ENCODE measurements at places on chromosomes 7 and 10.
A peak's percentile ranks its signal among the peaks of the same experiment; 100 is the strongest.

GRCh38 chr10:1058017-1058416 is 1.8 kb downstream of the WDR37 start:
- DNase-seq: no peak

DNA sequence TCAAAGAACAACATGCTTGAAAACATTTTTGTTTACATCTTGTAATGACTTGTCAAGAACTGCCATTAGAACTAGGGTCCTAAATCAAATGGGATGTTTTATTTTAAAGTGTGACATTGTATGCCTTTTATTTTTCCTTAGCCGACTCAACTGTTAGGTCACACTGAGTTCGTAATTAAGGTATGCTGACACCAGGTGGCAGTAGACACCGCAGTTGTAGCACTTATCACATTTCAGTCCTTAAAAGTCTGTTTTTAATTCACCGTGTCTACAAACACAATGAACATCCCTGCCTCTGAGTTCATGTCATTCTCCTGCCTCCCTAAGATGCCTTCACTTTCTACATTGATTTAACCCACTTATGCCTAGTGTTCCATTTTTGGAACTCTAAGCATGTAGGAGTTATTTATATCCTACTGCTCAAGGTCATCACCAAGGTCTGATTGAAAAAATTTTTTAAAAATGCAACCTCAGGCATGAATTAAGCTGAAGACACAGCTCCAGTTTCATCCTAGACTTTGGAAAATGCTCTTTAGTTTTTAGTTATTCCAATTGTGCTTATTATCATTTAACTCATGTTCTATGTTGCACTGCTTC is 186.1 kb downstream of the BMPER start:
- DNase-seq: no peak

- DNase-seq: no peak
Measured at GRCh38 chr7:153496257-153496656, 555.9 kb upstream of the DPP6 start.

DNA sequence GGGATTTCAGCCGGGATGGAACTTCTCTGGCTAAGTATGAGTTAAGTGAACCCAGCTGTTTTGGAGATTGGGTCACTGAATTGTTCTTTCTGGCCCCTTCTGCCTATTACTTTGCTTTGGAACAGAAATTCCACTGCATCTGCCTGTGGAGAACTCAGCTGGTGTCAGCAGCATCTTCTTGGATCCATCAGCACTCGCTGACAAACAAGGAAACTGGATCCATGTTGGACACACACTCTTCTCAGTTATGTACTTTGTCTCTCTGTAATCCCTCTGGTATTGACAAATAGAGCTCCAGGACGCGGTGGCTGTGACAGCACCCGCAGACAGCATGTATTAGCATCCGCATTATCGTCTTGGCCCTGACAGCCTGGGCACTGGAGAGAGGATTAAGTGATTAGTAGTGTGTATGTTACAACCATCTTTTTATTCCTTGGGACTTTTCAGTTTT is 73.0 kb upstream of the BMPER start:
- no peak for DNase-seq

DNA sequence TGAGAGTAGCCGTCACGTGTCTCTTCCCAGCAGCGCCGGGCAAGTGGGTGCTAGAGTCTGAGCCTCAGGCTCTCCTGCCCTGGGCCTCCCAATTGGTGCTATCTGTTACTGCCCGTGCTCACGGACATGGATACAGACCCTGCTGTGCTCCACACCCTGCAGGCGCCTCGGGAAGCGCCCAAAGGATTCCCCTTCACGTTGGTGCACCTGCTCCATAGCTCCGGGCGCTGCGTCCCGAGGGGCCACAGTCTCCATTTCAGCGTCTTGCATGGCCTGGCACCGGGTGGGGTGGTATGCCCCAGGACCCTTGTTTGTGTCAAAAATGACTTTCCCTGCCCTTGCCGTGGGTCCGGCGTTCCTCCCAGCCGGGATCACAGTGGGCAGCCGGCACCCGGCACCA is 13.8 kb upstream of the ZNF212 start:
- no peak for DNase-seq

GRCh38 chr10:28169525-28169924 is 133.3 kb downstream of the MPP7 start:
- DNase-seq: no peak

DNA sequence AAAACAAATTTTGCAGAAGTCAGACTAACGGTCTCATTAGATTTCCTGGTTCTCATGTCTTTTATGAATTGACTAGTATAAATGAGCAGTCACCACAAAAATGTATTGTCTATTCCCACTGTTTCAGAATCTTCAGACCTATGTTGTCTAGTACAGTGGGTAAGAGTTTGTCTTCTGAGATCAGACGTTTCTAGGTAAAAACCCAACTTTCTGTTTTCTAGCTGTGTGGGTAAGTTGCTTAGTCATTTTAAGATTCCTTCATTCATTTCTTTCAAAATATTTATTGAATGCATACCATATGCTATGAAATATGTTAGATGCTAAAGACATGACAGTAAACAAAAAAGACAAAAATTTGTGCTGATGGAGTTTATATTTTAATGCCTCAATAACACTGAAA is 156.3 kb downstream of the POLR1F start:
- DNase-seq: no peak

DNA sequence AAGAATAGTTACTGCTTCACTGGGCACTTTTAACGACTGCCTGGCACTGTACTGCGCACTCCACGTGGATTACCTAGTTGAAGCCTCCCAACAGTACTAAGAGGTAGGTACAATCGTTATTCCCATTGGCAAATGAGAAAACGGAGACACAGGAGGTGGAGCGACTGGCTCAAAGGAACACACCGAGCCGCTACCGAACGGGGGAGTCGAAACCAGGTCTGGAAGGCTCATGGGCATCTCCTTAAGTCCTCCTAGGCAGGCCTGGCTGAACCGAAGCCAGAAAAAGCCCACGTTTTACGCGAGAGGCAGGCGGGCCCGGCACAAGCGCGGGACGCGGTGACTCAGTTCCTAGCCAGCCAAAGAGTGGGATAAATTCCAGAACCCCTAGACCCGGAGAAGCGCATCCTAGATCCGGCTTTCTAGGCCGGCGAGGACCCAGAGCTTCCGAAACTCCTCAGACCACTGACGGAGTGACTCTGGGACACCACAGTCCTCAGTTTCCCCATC is 472 bp downstream of the PDAP1 start:
- DNase-seq: peak; percentile 25

GRCh38 chr7:75049817-75050216 is 23.8 kb downstream of the RCC1L start:
- no peak for DNase-seq

- no peak for DNase-seq
Measured at GRCh38 chr7:148623586-148624282, 33.2 kb downstream of the C7orf33 start.

DNA sequence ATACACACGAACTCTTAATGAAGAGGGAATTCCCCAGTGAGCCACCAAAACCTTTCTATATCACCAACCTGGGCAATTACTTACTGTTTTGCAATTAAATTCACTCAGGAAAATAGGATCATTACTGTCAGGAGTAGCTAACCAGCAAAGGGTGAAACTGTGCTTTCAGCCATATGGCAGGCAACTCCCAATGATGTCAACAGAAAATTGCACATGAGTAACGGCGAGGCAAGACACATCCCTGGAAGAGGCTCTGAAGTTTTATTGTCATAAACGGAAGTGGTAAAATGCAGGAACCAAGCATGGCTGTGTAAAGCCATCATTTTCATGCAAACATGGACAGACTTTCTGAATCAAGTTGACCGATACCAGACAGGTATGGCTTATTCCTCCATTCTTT is 548.9 kb upstream of the AUTS2 start:
- DNase-seq: peak; percentile 4

- DNase-seq: no peak
Measured at GRCh38 chr7:132095111-132095765, 481.0 kb downstream of the PLXNA4 start.

GRCh38 chr7:30914596-30914995 is 2.9 kb downstream of the AQP1 start:
- no peak for DNase-seq

GRCh38 chr7:122887198-122887597 is 938 bp upstream of the CADPS2 start:
- no peak for DNase-seq

DNA sequence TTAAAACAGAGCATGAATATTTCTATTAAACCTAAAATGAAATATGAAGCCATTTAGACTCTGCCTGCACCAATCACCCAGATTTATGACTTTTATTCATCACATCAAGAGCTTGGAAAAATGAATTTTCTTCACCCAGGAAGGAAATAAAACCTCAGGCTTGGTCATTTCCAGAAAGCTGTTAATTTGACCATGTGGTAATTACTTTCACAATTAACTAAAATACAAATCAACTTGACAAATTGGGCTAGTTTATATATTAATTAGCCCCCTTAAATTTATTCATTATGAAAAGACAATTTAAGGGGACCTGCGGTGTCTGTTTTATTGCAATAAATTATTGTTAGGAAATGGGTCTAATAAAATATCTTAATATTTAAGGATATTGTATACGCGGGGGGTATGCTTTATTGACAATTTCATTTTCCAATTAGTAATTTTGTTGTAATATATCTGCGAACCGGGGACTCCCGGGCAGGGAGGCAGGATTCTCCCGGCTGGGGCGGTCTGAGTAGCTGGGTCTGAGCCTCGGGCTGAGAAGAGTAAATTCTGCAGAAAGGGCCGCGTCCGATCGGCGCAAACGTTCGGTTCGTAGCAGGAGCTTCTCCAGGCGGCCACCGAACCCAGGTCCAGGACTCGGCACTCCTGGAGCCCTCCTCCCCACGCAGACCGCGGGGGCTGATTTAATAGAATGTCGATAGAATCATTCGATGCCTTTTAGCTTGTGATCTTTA is 9.4 kb upstream of the MNX1 start:
- DNase-seq: no peak

DNA sequence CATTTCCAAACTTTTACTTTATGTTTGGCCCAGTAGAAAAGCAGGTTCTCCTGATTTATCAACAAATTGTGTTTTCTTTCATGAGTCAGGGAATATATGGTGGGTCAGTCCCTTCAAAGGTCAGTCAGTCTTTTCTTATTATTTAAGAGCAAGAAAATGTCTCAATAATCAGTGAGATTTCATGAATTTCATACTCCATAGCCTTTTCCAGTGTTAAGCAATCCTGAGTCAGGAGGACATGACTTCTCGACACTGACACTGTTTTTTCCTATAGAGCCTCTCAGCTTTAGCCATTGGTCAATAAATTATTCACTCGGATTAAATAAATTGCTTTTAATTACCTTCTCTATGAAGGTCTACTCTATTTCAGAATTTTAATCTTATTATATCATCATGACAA is 334.5 kb downstream of the SORCS1 start:
- DNase-seq: no peak

DNA sequence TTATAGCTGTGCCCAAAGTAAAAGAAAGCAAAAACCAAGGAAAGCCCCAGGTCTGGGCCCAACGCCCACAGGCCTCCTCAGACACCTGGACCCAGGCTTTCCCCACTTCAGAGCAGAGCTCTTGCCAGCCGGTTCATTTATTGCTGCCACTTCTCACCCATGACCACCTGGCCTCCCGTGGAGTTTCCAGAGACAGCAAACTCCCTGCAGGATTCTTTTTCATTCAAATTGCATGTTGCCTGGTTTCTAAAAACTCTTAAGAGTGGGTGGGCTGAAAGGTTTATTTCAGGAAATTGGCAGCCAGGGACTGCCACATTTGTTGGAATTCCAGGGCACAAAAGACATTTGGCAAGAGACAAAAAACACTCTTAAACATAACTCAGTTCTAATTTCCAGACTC is 4.7 kb downstream of the VOPP1 start:
- no peak for DNase-seq

DNA sequence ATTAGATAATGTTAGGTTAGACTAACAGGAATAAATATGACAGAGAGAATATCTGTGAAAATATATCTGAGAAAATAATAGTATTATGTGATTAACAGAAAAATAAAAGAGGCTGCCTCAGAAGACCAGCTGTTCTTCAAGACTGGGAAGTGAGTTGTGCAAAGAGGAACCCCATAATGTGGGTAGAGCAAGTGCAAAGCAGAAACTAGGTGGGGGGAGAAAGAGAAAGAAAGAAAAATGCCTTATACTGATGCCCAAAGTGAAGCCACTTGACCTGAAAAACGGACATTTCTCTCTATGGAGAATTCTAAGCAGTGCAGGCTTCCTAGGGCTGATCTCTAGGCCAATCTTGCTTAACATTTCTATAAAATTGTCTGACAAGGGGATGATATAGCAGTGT is 3.8 kb downstream of the NEBL start:
- no peak for DNase-seq

GRCh38 chr7:76296743-76297740 is 5.4 kb upstream of the HSPB1 start:
- peak; percentile 67 for DNase-seq

Data from fibroblast of skin of left biceps (primary cell).